ENCODE measurements at places on chromosomes 7 and 10. TPM values are rescaled to one million over a fixed set of nuclear protein-coding genes. Genes with fewer than 3 reads are reported as not detected.

BBS9 gene
- total RNA-seq = 9.1 TPM

COL17A1 gene
- total RNA-seq = not detected

BTBD16 gene
- total RNA-seq = not detected

ZNF777 gene
- 9.4 TPM for total RNA-seq

PITX3 gene
- total RNA-seq = 105 TPM
